ENCODE measurements at places on chromosomes 6 and 20.
A peak's percentile ranks its signal among the peaks of the same experiment; 100 is the strongest.

GRCh38 chr6:148700741-148701311 lies 46.0 kb upstream of the UST start:
- DNase-seq: no peak

DNA sequence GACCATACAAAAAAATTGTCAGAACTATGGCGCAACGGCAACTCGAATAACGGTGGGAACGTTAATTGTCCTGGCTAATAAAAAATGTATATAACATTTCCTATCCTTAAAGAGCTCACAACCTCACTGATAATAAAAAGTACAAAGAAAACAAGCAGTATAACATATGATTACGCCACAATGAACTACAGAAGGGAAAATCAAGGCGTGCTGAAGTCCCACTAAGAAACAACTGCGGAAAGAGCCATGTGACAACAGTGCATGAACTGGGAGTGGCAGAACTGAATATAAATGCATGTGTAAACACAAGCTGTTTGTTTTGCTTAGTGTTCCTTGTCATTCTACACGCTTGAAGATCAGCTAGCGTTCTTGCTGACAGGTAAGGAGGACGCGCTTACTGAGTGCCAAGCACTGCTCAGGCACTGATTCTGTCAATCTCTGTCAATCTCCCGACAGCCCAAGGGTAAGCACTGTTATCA lies 466 bp upstream of the PSMB1 start:
- DNase-seq: no peak

DNA sequence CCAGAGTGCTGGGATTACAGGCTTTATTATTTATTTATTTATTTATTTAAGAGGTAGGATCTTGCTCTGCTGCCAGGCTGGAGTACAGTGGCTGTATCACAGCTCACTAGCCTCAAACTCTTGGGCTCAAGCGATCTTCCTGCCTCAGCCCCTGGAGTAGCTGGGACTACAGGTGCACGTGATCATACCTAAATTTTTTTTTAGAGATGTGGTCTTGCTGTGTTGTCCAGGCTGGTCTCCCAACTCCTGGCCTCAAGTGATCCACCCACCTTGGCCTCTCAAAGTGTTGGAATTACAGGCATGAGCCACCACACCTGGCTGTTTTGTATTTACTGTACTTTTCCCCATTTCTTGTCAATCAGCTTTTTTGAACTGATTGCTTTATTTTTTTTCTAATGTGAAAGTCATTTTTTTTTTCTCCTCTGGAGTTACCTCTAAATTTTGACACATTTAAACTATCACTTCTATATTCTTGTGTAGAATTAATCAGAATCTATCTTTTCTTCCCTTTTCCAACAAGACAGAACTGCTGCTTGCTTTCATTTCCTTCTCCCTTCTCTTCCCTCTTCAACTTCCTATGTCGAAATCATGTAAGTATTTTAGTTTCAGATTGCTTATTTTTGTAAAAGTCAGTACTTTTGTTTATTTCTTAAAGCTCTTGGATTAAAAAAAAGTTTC lies 12.0 kb downstream of the PANK2 start:
- DNase-seq: no peak

GRCh38 chr6:15653581-15653980 lies 9.2 kb downstream of the DTNBP1 start:
- no peak for DNase-seq

GRCh38 chr6:125421836-125422235 lies 120.1 kb upstream of the HDDC2 start:
- peak; percentile 80 for DNase-seq

DNA sequence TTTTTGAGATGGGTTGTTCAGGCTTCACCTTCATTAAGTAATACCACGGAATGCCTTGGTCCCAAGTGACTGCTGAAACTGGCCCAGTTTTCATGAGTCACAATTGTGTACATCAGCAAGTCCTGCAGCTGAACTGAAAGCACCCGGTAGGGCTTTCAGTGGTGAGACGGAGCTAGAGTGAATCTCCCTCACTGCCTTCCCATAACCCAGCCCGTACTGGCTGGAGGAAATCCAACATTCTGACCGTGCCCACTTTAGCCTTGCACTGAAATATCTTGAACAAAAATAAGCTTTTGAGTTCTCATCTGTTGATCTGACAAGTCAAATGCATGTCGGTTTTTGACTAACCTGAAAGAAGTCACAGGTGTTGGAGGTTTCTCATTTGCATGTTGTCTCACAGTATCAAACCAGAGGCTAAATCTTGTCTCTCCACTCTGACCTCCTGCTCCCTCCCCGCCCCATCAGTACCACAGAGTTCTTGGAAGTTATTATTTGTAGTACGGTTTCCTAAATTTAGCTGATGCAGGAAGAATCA lies 35.9 kb downstream of the DUSP22 start:
- no peak for DNase-seq

GRCh38 chr6:85124472-85125354 lies 325.2 kb upstream of the NT5E start:
- no peak for DNase-seq

GRCh38 chr6:127554435-127555006 lies 22.5 kb upstream of the C6orf58 start:
- DNase-seq: peak; percentile 77

GRCh38 chr6:139544701-139545057 lies 170.2 kb upstream of the CITED2 start:
- DNase-seq: no peak

DNA sequence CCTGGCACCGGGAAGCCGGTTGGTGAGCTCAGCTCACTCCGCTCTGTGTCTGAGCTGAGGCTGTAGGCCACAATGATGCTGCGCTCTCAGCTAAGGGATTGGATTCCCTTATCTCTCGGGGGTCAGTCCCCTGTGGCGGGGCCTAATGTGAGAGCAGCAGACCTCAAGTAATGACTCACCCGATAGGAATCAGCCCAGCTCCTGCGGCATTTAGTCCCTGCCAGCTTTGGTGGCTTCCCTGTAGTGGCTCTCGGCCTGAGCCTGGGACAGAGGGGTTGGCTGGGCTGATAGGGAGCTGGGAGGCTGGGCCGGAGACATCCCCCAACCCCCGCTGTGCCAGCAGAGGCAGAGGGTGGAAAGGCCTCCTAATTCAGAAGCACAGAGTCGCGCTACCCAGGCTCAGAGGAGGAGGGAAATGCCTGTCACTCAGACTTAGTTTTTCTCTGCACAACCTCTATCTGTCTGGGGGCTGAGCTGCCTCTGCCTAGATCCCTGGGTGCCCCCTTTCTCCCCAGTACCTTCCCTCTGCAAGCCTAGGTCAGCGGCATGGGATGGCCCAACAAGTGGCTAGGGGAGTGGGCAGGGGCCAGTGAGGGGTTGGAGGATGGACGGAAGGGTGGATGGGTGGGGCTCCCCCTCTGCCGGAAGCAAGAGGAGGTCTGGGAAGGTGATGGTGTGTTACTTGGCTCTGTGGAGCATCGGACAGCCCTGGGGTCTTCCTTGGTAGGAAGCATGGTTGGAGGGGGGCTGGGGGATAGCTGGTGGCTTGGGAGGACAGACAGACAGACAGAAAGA lies 92.2 kb downstream of the CDH22 start:
- peak; percentile 79 for DNase-seq

- DNase-seq: peak; percentile 85
Observed at GRCh38 chr6:130967502-130968445, 95.3 kb downstream of the EPB41L2 start.

- peak; percentile 44 for DNase-seq
Observed at GRCh38 chr6:35601331-35602132, 87.2 kb downstream of the FKBP5 start.

DNA sequence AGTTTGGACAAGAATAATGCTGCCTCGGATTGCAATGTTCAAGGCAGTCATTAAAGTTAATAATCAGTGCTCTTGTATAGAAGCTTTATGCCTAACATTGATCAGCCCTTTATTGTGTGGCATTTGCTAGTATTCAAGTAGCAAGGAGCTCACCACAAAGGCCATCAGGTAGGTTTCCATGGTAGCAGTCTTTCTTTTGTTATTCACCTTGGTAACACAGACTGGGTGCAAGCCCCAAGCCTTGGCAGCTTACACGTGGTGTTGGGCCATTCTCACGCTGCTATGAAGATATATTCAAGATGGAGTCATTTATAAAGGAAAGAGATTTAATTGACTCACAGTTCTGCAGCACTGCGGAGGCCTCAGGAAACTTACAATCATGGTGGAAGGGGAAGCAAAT lies 149.3 kb downstream of the ADAT2 start:
- DNase-seq: no peak

DNA sequence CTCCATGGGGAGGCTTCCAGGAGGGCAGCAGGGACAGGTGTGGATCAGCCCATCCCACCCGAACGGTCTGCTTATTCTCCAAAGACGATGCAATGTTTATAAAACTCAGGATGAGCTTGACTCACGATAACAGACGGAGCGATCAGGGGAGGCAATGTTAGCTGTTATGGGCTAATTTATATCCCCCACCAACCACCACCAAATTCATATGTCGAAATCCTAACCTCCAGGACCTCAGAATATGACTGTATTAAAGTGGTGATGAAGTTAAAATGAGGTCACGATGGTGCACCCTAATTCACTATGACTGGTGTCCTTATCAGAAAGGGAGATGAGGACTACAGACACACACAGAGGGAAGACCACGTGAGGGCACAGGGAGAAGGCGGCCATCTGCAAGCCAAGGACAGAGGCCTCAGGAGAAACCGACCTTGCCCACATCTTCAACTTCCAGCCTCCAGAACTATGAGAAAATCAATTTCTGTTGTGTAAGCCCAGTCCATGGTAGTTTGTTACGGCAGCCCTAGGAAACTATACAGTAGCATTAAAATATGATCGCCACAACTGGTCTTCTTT lies 7.0 kb downstream of the ADTRP start:
- DNase-seq: no peak

- no peak for DNase-seq
Observed at GRCh38 chr6:2545383-2546038, 205.2 kb downstream of the MYLK4 start.

- DNase-seq: no peak
Observed at GRCh38 chr6:135937106-135937505, 85.6 kb downstream of the PDE7B start.
